Colonic mucosa (tissue), 4 donors: ENCODE measurements at places on chromosomes 1 and 21. TPM values are rescaled to one million over a fixed set of nuclear protein-coding genes. Genes with fewer than 3 reads are reported as not detected.

DNA sequence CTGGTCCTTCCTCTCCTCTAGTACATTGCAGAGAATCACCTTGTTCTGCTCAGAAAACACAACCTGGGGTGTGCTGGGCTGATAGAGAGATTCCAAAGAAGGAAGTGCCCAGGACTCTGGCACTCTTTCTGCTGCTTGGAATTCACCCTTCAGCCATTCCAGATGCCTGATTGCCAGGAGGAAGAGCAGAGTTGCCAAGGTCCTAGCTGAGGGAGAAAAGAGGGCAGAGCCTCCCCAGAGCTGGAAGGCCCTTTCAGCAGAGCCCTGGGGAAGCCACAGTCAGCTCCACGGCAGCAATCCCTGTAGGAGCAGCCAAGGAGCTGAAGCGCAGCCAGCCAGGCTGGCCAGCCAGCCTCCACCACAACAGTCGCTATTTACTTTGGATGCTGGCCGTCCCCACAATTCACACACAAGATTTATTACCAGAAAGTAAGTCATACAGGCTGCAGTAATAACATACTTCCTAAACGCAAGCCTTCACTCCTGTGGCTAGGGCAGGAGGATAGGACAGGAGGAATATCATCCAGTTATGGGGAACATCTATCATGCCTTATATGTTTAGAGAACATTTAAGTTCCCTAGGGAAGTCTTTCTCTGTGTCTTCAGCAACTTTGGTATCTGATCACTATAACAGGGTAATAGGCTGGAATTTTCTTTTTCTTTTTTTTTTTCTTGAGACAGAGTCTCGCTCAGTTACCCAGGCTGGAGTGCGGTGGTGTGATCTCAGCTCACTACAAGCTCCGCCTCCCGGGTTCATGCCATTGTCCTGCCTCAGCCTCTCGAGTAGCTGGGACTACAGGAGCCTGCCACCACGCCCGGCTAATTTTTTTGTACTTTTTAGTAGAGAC lies 36.6 kb upstream of the SLC44A3 start:
- no peak overlapping the region for H3K4me3 ChIP-seq
- no peaks in the 10 kb centered on the region for H3K27me3 ChIP-seq
- peak; percentile 70 for DNase-seq
- H3K36me3 ChIP-seq = no peaks in the 10 kb centered on the region
- peaks cover 10% of the 10 kb centered on the region for H3K4me1 ChIP-seq
- H3K27ac ChIP-seq = peak overlapping the region; percentile 78

GRCh38 chr1:171180670-171181069 lies 4.4 kb upstream of the FMO2 start:
- no peak for DNase-seq
- no peaks in the 10 kb centered on the region for H3K4me1 ChIP-seq
- no peaks in the 10 kb centered on the region for H3K36me3 ChIP-seq
- no peak overlapping the region for H3K4me3 ChIP-seq

GRCh38 chr21:23496729-23497128 lies 2110.6 kb downstream of the MRPL39 start:
- H3K27ac ChIP-seq = no peak overlapping the region
- H3K27me3 ChIP-seq = no peaks in the 10 kb centered on the region
- no peaks in the 10 kb centered on the region for H3K4me1 ChIP-seq
- no peak overlapping the region for H3K4me3 ChIP-seq

- H3K27me3 ChIP-seq = no peaks in the 10 kb centered on the region
- H3K36me3 ChIP-seq = no peaks in the 10 kb centered on the region
- no peaks in the 10 kb centered on the region for H3K4me1 ChIP-seq
- no peak overlapping the region for H3K27ac ChIP-seq
- H3K4me3 ChIP-seq = no peak overlapping the region
- no peak for DNase-seq
Measured at GRCh38 chr1:147413110-147413605, 128.1 kb upstream of the BCL9 start.

GRCh38 chr1:228812961-228813360 lies 77.7 kb downstream of the RHOU start:
- H3K4me3 ChIP-seq = no peak overlapping the region
- no peak overlapping the region for H3K27ac ChIP-seq
- H3K4me1 ChIP-seq = no peaks in the 10 kb centered on the region
- no peaks in the 10 kb centered on the region for H3K36me3 ChIP-seq

GRCh38 chr1:25626018-25626417 lies 9.4 kb downstream of the MAN1C1 start:
- H3K36me3 ChIP-seq = no peaks in the 10 kb centered on the region
- no peak overlapping the region for H3K4me3 ChIP-seq
- H3K27ac ChIP-seq = no peak overlapping the region
- no peaks in the 10 kb centered on the region for H3K27me3 ChIP-seq
- no peaks in the 10 kb centered on the region for H3K4me1 ChIP-seq

DNA sequence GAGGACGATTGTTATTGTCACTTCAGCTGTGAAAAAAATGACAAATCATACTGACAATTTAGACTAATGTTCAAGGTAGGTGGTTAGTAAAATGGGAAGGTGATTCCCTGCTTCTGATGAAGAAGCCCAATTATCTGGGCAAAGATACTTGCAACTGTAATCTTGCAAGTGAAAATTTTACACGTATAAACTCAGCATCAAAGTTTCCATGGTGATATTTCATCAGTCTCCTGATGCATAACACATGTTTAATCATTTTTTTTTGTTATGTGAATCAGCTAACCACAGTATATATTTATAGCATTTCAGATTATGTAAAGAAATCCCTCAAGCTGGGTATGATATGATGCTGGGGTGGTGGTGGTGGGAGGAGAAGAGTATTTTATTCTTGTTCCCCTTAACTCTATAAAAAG lies 16.4 kb upstream of the KCNK1 start:
- no peak overlapping the region for H3K27ac ChIP-seq
- no peaks in the 10 kb centered on the region for H3K36me3 ChIP-seq
- no peaks in the 10 kb centered on the region for H3K4me1 ChIP-seq
- H3K27me3 ChIP-seq = no peaks in the 10 kb centered on the region
- DNase-seq = no peak

GRCh38 chr1:74715806-74716205 lies 17.0 kb downstream of the CRYZ start:
- H3K4me1 ChIP-seq = no peaks in the 10 kb centered on the region
- H3K4me3 ChIP-seq = no peak overlapping the region
- no peaks in the 10 kb centered on the region for H3K27me3 ChIP-seq
- no peaks in the 10 kb centered on the region for H3K36me3 ChIP-seq
- no peak overlapping the region for H3K27ac ChIP-seq

DNA sequence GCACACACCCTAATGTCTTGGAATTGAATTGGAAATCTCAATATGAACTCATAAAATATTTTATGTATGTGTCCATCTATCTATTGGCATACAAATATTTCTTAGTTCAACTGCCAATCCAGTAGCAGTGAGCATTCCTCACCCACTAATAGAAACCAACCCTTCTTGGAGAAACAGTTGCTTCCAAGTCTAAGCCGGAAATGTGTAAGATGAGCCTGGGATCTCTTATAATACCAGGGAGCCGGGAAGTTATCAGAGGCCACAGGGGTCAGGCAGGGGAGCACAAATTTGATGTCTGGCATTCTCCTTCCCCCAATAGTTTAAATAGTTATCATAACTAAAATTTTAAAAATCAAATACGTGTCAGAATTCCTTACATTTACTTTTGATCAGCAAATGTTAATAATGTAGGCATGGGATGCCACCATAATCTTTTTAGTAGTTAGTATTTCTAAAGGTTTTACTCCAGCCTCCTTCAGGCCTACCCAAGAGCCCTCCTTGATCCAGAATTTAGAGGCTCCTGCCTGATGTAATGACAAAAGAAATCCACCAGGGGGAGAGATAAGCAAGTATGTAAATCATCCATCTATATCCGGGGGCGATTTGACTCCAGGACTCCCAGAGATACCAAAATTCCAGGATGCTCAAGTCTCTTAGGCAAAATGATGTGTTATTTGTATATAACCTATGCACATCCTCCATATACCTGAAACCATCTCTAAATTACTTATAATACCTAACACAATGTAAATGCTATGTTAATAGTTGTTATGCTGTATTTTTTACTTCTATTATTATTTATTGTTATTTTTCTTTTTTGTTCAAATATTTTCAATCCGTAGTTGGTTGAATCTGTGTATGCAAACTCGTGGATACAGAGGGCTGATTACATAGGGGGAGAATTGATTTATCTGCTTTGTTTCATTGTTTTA lies 218.7 kb upstream of the COA6 start:
- H3K4me3 ChIP-seq = no peak overlapping the region
- H3K27me3 ChIP-seq = no peaks in the 10 kb centered on the region
- no peak overlapping the region for H3K27ac ChIP-seq
- no peaks in the 10 kb centered on the region for H3K36me3 ChIP-seq
- DNase-seq = no peak

- no peaks in the 10 kb centered on the region for H3K27me3 ChIP-seq
- H3K4me3 ChIP-seq = no peak overlapping the region
- H3K4me1 ChIP-seq = no peaks in the 10 kb centered on the region
Measured at GRCh38 chr1:71222668-71223067, 141.8 kb upstream of the ZRANB2 start.

DNA sequence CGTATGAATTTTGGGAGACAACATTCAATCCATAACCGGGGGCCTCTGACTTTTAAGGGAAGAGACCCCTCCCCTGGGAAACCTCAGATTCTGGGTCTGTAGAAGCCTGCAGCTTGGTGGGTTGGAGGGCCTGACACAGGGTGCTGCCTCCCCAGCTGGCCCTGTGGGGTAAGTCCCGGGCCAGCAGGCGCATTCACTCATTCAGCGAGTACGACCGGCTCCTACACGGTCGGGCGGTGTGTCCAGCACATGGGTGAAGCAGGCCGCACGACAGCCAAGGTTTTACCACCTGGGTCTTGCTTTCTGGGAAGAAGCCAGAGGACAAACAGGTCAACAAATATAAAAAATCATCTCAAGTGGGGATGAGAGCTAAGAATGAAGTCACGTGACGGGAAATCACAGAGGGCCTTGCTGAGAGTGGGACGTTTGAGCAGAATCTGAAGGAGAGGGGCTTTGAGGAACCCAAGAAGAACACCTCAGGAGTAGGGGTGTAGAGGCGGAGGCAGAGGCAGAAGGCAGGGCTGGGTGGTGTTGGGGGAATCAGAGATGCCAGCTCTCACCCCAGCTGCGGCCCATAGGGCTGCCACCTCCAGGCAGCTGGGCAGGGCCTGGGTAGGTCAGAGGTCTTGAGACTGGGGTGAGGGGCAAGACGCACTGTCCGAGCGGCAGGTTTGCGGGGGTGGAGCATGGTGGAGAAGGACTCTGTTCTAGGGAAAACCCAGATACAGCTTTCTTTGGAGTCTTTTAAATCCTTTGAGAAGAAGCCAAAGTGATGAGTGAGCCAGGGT lies 333.3 kb upstream of the VAMP3 start:
- H3K36me3 ChIP-seq = no peaks in the 10 kb centered on the region
- H3K27ac ChIP-seq = no peak overlapping the region
- no peak for DNase-seq
- H3K4me3 ChIP-seq = no peak overlapping the region
- H3K4me1 ChIP-seq = no peaks in the 10 kb centered on the region

DNA sequence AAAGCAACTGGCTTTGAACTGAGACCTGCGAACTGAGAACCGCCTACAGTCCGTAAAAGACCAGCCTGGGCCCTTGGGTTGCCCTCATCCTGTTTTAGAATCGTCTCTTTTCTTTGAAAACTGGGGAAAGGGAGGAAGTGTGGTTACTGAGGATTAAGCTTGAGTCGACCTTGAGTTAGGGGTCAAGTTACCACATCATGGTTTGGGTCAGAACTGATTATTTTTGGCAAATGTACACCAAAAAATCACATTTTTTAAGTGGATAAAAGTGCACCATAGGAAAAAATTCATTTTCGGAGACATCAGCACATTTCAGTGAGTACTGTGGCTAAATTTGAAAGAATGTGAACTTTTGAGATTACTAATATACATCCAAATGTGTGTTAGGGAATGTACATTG lies 76.9 kb upstream of the KAZN start:
- no peaks in the 10 kb centered on the region for H3K27me3 ChIP-seq
- no peak for DNase-seq
- H3K4me1 ChIP-seq = no peaks in the 10 kb centered on the region
- H3K4me3 ChIP-seq = no peak overlapping the region
- no peak overlapping the region for H3K27ac ChIP-seq
- no peaks in the 10 kb centered on the region for H3K36me3 ChIP-seq

DNA sequence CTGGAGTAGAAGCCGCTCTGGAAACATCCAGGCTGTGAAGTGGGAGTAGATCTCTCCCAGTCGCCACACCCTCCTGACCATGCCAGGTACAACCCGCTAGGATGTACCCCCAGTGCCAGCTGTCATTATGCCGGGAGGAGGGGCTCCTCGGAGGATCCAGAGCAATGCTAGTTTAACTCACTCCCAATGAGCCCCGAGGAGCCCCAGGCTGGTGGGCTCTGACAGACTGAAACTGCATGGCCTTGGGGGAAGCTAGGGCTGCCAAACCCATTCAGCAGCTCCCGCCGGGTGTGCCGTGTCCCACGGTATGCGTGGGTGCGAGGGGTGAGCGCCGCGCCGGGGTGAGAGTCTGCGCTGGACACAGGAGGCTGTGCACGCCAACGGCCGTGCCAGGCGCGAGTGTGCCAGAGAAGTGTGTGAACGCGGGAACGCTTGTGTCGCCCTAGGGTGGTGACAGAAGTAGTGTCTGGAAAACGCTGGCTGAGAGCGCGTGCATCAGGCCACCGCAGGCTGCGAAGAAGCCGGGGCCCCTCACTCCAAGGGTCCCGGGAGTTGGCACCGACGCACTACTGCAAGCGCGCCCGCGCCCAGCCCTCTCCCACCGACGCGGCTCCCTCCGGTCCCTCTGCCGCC lies 177.1 kb upstream of the EDN2 start:
- H3K4me3 ChIP-seq = peak overlapping the region; percentile 46
- no peaks in the 10 kb centered on the region for H3K36me3 ChIP-seq
- no peak for DNase-seq
- H3K27ac ChIP-seq = no peak overlapping the region
- H3K4me1 ChIP-seq = peaks cover 3% of the 10 kb centered on the region

DNA sequence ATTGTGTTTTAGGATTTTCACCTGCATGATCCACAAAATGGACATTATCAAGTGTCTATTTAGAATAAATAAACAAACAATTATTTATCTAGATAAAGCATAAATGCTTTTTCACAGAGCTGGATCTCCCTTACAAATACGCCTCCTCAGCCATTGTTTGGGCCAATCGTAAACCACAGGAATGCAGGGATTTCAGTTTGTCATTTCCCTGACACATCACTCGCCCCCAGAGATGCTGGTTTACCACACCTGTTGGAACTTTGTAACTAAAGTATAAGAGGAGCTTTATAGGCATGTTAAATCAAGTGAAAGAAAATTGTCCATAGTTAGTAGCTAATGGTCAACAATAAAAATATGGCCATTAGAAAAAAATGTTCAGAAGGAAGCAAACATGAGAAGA lies 40.3 kb downstream of the GPR88 start:
- H3K4me3 ChIP-seq = no peak overlapping the region
- H3K27ac ChIP-seq = no peak overlapping the region
- no peaks in the 10 kb centered on the region for H3K4me1 ChIP-seq
- H3K36me3 ChIP-seq = no peaks in the 10 kb centered on the region

GRCh38 chr1:66330722-66331141 lies 203.2 kb upstream of the SGIP1 start:
- H3K36me3 ChIP-seq = no peaks in the 10 kb centered on the region
- no peak overlapping the region for H3K4me3 ChIP-seq
- H3K27ac ChIP-seq = peak overlapping the region; percentile 39
- no peaks in the 10 kb centered on the region for H3K27me3 ChIP-seq
- DNase-seq = no peak

OR14K1 gene
- total RNA-seq = not detected

LORICRIN gene
- total RNA-seq = not detected
